Suppressor macrophage treated with lipopolysaccharide for 1 hour (primary cell): ENCODE measurements at places on chromosomes 12 and 14.

GRCh38 chr12:81692008-81692407, 67.1 kb downstream of the PPFIA2 start:
- DNase-seq: no peak

- no peak for DNase-seq
These were observed 67.7 kb downstream of the BCL2L14 start for GRCh38 chr12:12138203-12139154.

GRCh38 chr14:55131370-55132137, 2.5 kb downstream of the LGALS3 start:
- DNase-seq: peak; percentile 66

- no peak for DNase-seq
These were observed 340.0 kb downstream of the TRHDE start for GRCh38 chr12:72612171-72612570.

- no peak for DNase-seq
These were observed at the start of gene KSR2 for GRCh38 chr12:117968826-117969659. TSS of gene KSR2 (minus strand) at chr12:117968990. CDS start at chr12:117968255, 735 bp downstream.

GRCh38 chr12:31033146-31033545, 40.5 kb upstream of the DDX11 start:
- DNase-seq: no peak

DNA sequence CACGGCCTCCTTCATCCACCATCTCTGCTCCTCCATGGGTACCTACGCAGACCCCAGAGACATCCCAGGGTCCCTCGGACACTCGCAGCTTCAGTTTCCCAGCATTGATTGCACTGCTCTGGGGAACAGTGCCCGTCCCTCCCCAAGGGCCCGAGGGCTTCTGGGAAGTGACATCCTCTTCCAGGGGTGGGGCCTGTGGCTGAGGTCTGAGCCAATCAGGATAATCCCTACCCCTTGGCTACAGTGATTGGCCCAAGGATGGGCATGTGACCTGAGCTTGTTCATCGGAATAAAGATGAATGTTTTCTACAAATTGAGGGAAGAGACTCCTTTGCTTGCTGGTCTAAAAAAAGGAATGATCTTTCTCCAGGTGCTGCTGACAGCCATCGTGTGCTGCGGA, 37.3 kb upstream of the MYL2 start:
- no peak for DNase-seq

DNA sequence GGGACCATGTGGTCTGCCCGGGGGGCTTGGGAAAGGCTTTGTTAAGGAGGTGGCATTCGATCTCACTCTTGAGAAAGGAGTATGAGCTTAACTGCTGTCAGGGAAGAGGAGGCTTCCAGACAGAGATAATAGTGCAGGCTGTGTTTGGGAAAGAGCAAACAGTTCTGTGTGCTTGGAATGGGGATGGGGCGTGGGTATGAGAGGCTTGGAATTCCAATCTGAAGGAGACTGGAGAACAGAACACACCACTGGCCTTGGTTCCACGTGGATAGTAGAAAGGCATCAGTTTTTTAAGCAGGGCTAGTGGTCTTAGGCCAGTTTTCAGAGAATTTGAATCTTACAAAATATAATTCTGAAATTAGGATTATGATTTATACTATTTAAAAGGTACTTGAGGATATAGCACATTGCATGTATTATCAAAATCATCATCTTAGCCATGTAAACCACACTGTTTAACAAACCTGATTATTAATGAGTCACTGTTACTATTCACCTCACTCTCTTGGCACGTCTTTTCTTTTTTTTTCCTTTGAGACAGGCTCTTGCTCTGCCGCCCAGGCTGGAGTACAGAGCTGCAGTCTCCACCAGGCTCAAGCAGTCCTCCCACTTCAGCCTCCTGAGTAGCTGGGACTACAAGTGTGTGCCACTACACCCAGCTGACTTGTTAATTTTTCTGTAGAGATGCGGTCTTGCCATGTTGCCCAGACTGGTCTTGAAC, 38.5 kb upstream of the KCNK13 start:
- DNase-seq: no peak

DNA sequence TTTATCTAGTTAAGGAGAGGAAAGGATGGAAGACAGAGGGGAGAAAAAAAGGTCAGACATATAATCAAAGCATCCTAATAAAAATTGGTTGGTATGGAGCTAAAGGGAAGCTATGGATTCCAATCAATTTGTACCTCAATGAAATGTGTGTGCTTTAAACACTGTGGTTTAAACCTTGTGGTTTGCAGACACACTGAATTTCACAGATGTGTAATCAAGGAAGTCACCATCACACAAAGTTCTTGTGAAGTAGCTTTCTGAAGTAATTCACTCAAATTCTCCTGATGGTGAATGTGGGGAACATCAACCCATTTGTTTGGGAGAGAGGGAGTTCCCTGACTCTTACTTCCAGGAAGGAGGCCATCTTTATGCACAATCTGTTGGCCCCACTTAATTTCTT, 243.3 kb upstream of the KRR1 start:
- DNase-seq: no peak

- no peak for DNase-seq
These were observed 116.4 kb downstream of the DICER1 start for GRCh38 chr14:95040708-95041476.

GRCh38 chr12:132414634-132415326, 75.2 kb upstream of the FBRSL1 start:
- peak; percentile 94 for DNase-seq

- DNase-seq: no peak
These were observed 214.8 kb upstream of the ATXN7L3B start for GRCh38 chr12:74322792-74323191.

DNA sequence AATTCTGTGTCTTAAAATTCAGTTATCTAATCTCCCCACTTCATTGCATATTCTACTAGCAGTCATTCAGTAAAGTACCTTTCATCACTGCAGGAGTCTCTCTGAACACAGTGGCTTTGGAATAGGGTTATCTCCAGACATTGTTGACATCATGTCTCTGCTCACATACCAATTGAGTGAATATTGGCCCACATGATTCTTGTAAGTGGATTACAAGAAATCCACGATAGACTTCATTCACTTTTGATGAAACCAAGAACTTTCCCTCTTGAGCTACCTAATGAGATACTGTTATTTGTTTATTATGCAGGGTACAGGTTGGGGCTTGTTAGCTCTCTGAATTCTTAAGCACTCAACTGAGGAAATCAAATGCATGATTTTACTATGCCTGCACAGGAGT, 284.9 kb downstream of the RAD51B start:
- no peak for DNase-seq

GRCh38 chr14:68786491-68787091, 6.3 kb downstream of the ZFP36L1 start:
- peak; percentile 48 for DNase-seq

- DNase-seq: no peak
These were observed 784 bp downstream of the PSMA6 start for GRCh38 chr14:35292770-35293561.

GRCh38 chr12:89213747-89214146, 138.6 kb downstream of the DUSP6 start:
- DNase-seq: no peak

DNA sequence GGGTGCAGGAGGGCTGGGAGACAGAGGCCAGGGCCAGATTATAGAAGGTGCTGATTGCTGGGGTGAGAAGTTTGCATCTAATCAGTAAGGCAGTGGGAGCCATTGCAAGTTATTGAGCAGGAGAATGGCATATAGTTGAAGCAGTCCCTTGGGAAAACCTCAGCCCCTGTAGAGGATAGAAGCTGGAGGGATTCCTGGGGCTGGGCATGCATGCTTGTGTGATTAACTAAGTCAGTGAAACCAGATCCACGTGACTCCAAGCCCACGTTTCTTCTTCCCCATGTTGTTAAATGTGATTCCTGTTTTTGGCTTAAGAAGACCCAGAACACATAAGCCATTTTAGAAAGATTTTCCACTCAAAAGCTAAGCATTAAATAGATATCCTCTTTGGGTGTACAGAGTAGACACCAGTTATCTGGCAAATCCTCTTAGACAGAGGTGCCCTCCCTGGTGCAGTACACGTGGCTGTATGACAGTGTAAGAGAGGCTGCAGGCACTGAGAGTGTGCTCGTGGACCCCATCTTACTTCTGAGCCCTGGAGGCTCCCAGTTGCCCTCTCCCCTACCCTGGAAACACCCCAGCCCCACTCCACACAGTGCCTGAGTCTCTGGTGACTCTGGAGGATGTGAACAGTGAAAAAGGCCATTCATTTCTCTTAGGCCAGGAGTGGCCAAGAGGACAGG, 3.2 kb downstream of the C14orf132 start:
- DNase-seq: no peak

DNA sequence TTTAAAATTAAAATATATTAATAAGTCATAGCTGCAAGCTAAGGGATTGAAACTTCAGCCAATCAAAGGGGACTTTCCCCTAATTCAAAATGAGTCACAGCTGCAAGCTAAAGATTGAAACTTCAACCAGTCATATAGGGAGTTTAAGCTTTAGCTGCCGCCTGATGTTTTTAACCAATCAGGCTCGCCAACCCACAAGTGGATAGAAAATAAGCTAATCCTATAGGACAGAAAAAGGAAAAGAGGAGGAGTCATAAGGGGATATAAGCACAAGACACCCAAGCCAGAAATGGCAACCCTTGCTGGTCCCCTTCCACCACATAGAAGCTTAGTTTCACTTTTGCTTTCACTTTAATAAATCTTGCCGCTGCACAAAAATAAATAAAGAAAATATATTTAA, 1154.6 kb downstream of the GALC start:
- DNase-seq: peak; percentile 6

- peak; percentile 79 for DNase-seq
These were observed 10.3 kb downstream of the NAB2 start for GRCh38 chr12:57099047-57099714.

DNA sequence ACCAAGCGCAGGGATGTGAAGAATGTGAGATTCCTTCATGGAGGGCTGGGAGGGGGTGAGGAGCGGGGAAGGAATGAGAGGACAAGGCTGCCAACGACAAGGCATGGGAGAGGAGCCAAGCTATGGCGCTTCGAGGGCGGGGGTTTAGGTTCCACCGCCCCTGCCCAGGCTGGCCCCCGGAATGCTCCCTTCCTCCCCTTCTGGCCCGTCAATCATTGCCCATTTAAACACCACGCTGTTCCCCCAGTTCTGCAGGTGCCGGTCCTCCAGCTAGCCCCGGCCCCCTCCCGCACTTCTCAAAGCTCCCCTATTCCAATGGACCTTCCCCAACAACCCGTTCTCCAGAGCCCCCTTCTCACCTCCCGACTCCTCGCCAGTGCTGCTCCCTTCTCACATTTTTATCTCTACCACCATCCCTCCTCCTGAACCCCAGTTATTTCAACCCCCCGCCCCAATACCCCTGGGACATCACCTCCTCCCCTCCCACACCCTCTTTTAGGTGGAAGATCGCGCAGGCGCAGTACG, 428 bp downstream of the RNF41 start:
- no peak for DNase-seq

GRCh38 chr12:123102781-123103503, 47.9 kb downstream of the PITPNM2 start:
- no peak for DNase-seq

GRCh38 chr12:80766210-80766609, 49.5 kb downstream of the MYF5 start:
- DNase-seq: no peak

- DNase-seq: peak; percentile 48
These were observed at the start of gene TMEM119 for GRCh38 chr12:108597559-108598471. TSS of gene TMEM119 (minus strand) at chr12:108598084. CDS start at chr12:108592383, 5,701 bp downstream.

GRCh38 chr14:52919971-52920370, 30.9 kb downstream of the FERMT2 start:
- no peak for DNase-seq

GRCh38 chr12:29208060-29208459, 59.0 kb downstream of the FAR2 start:
- peak; percentile 62 for DNase-seq

DNA sequence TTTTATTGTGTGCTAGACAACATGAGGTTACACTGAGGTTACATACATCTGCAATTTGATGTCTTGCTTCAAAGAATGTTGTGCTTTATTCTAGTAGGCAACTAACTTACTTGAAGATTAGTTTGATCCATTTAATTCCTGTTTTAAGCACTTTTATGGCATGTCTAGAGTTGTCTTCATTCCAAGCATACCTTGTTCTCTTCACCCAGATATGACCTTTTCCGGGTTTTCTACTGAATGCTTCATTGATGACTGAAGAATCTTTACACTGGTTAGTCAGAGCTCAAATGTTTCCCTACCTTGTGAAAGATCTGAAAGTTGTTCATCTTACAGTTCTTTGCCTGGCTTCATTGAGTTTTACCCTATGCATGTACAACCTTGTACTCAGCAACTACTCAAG, 274.0 kb upstream of the KITLG start:
- no peak for DNase-seq

DNA sequence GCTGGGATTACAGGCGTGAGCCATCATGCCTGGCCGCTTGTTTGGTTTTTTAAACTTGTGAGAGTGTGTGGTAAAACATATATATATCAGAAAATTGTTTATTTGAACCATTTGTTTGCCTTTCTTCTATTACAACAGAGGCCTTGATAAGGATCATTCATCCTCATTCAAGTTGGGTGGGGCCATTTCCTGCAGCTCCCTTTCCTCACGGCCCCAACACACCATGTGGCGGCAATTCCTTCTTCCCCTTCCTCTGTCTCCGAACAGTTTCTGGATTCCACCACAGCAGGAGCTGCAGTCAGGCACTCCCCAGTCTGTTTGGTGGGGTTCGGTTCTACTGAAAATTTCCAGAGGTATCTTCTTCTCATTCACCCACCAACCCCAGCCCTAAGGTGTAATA, 42.0 kb upstream of the RASSF3 start:
- peak; percentile 40 for DNase-seq

DNA sequence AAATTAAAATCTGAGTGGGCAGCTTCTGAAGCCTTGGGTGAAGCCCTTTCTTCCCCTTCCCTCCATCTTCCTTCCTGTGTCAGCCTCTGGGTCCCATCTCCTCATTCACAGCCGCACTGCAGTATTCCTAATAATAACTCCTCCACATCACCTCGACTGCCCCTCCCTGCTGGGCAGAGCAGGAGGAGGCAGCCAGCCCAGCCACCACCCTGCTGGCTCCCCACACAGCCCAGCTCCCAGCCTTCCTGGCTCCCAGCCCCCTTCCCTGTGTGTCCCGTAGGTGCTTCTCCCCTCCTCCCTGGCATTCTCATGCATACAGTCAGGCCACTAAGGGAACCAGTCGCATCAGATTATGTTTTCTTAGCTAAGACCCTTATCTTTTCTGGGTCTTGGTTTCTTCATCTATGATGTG, 3.7 kb downstream of the IFFO1 start:
- DNase-seq: no peak

GRCh38 chr12:104638218-104638850, 181.6 kb downstream of the CHST11 start:
- peak; percentile 45 for DNase-seq

DNA sequence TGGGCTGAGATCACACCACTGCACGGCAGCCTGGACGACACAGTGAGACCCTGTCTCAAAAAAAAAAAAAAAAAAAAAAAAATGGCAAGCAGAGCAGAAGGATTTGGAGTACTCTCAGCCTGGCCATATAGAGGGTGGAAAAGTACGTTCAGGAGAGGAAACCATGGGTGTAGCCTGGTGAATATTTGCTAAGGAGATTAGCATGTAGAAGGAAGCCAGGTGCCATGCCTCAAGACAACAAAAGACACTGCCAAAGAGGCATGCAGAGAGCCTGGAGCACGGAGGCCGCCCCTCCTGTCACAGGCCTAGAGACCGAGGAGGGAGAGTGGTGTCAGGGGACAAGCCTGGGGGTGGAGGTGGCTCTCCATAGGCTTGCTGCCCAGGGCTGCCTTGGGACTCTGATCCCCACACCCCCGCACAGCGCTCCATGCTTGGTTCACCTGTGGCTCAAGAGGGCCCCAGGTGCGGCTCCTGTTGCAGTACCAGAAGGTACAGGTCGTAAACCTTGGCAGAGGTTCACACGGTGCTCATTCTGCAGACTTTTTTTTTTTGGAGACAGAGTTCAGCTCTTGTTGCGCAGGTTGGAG, 27.9 kb upstream of the DEGS2 start:
- no peak for DNase-seq

- DNase-seq: no peak
These were observed 32.9 kb downstream of the TSPAN8 start for GRCh38 chr12:71124835-71125460.
